ENCODE measurements at places on chromosomes 3 and 15. TPM values are rescaled to one million over a fixed set of nuclear protein-coding genes. Genes with fewer than 3 reads are reported as not detected.

- no peak for DNase-seq
These were observed 13.2 kb downstream of the PLA2G4D start for GRCh38 chr15:42080919-42081830.

GRCh38 chr15:76274226-76274625, 37.0 kb downstream of the ETFA start:
- DNase-seq: no peak

DNA sequence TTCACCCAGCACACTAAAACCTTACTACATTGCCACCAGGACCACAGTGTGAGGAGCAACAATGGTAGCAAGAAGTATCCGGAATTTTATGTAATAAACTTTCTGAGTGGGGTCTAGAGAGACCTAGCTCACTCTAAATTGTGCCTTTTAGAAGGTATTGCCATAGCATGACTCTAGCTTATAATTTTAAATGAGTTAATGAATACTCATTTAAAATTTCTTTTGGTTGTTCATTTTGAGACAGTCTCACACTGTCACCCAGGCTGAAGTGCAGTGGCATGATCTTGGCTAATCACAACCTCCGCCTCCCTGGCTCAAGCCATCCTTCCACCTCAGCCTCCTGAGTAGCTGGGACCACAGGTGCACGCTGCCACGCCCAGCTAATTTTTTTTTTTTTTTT, 26.2 kb downstream of the EDC3 start:
- DNase-seq: no peak

DNA sequence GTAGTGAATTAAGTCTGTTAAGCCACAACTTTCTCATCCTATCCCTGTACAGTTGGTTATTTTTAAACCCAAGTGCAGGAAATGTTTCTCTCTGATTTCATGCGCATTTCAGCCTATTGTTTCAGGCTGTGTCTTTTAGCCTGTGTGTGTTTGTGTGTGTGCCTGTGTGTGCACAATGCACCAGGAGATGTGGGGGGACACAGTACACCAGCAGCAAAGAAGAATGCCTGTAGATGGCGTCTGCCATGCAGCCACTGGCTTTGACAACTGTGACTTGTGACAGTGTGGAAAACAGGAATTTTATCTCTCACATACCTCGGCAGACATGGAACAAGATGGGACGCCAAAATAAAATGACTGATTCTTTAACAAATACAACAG, 43.6 kb upstream of the PLXNA1 start:
- DNase-seq: no peak

GRCh38 chr15:74958320-74958907, 1.8 kb upstream of the RPP25 start:
- no peak for DNase-seq

The KIF7 gene
- 1.9 TPM for total RNA-seq

The HIGD2B gene
- total RNA-seq: not detected

The SPINK8 gene
- not detected for total RNA-seq
